ENCODE measurements at places on chromosomes 16 and 17. TPM values are rescaled to one million over a fixed set of nuclear protein-coding genes. Genes with fewer than 3 reads are reported as not detected.

The KRTAP4-6 gene
- not detected for total RNA-seq

The MAP2K4 gene
- total RNA-seq: 129 TPM

The GRAP gene
- total RNA-seq: 4.8 TPM

The EVPL gene
- total RNA-seq: under 0.01 TPM

The PRSS33 gene
- total RNA-seq: not detected

The MMP28 gene
- 15.2 TPM for total RNA-seq

The AANAT gene
- total RNA-seq: not detected

The ZSCAN10 gene
- not detected for total RNA-seq

The CORO1A gene
- 20.1 TPM for total RNA-seq

The CPHXL2 gene
- total RNA-seq: not detected

The FZD2 gene
- 6.9 TPM for total RNA-seq

The PMM2 gene
- 8.1 TPM for total RNA-seq

The PERCC1 gene
- not detected for total RNA-seq

The TMIGD1 gene
- not detected for total RNA-seq
